ENCODE measurements at places on chromosomes 12 and 14.
A peak's percentile ranks its signal among the peaks of the same experiment; 100 is the strongest.

GRCh38 chr14:91911474-91912032 is 35.9 kb downstream of the FBLN5 start:
- peak; percentile 77 for DNase-seq

DNA sequence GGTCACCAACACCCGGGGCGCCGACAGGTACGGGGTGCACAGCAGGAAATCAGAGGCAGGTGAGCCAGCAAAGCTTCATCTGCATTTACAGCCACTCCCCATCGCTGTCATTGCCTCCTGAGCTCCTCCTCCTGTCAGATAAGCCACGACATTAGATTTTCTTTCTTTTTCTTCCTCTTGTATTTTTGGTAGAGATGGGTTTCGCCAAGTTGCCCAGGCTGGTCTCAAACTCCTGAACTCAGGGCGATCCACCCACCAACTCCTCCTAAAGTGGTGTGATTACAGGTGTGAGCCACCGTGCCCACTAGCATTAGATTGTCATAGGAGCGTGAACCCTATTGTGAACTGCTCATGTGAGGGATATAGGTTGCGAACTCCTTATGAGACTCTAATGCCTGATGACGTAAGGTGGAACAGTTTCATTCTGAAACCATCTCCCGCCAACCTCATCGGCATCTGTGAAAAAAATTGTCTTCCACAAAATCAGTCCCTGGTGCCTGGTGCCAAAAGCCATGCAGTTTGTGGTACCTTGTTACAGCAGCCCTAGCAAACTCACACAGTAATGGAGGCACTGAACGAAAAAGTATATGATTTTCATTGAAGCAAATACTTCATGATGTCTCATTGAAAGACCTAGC is 1.5 kb downstream of the STYK1 start:
- no peak for DNase-seq

DNA sequence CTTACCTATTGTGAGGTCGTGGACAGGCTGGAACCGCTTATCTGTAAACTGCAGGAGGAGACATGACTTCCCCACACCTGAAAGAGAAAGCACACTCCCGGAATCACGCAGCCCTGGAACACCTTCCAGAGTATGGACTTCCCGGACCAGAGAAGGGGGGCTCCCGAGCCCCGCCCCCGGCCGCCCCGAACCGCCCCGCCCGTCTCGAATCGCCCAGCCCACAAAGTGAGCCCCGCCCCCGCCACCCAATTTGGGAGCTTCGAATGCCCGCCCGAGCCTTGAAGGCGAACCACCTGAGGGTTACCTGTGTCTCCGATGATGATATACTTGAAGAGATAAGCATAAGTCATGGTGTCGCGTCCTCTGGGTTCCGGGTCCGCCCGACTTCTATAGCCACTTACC is 235 bp downstream of the RAB2B start:
- DNase-seq = no peak

DNA sequence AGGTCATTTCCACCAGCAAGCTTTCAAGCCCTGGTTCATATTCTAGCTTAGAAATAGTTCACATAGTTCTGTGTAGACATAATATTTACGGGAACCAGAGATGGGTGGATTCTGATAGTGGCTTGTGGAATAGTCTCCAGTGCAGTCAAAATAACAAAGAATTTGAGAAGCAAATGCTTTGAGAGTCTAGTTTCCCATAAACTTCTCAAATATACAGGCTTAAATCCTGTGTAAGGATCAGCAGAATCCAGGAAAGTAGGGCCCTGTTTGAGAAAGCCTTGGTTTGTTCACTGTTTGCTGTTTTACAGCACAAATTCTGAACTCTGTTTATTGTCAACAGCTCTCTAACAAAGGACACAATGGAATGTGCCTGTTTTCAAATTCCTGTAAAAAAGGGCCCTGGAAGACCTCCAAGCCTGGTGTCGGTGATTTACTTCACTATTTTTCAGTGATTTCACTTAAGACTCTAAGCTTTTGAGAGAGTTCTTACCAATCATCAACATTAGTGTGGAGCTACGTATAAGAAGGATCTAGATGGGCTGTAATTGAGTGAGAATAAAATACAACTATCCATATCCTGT is 11.4 kb upstream of the FOS start:
- DNase-seq = peak; percentile 84

DNA sequence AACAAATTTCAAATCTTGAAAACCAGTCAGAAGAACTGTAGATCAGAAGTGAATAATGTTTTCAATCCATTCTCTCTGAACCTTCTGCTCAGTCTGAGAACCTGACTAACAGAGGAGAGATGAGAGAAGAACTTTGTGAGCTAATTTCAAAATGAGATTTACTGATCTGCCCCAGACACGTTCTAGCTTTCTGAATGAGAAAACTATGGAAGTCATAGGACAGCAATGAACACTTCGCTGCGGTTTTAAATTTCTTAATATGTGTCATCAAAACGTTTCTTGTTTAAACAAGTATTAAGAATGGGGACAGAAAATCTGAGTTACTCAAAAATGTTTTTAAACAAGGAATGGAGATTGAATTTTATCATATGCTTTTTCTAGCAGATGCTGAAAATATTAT is 66.6 kb upstream of the FAR2 start:
- DNase-seq = no peak

GRCh38 chr14:98185036-98185435 is 1087.0 kb downstream of the BCL11B start:
- DNase-seq = no peak
